Fibroblast of lung (primary cell): ENCODE measurements at places on chromosomes 6 and 20.
A peak's percentile ranks its signal among the peaks of the same experiment; 100 is the strongest.

- no peaks in the 10 kb centered on the region for H3K36me3 ChIP-seq
- H3K4me1 ChIP-seq = peaks cover 2% of the 10 kb centered on the region
- H3K27ac ChIP-seq = no peak overlapping the region
- peak; percentile 95 for DNase-seq
- no peaks in the 10 kb centered on the region for H3K27me3 ChIP-seq
- H3K4me3 ChIP-seq = no peak overlapping the region
Measured at GRCh38 chr6:135586844-135587243, 89.3 kb upstream of the AHI1 start.

GRCh38 chr6:154605882-154606370, 95.4 kb upstream of the CNKSR3 start:
- no peaks in the 10 kb centered on the region for H3K36me3 ChIP-seq
- H3K4me3 ChIP-seq = no peak overlapping the region
- no peaks in the 10 kb centered on the region for H3K4me1 ChIP-seq
- no peak overlapping the region for H3K27ac ChIP-seq
- no peaks in the 10 kb centered on the region for H3K27me3 ChIP-seq

DNA sequence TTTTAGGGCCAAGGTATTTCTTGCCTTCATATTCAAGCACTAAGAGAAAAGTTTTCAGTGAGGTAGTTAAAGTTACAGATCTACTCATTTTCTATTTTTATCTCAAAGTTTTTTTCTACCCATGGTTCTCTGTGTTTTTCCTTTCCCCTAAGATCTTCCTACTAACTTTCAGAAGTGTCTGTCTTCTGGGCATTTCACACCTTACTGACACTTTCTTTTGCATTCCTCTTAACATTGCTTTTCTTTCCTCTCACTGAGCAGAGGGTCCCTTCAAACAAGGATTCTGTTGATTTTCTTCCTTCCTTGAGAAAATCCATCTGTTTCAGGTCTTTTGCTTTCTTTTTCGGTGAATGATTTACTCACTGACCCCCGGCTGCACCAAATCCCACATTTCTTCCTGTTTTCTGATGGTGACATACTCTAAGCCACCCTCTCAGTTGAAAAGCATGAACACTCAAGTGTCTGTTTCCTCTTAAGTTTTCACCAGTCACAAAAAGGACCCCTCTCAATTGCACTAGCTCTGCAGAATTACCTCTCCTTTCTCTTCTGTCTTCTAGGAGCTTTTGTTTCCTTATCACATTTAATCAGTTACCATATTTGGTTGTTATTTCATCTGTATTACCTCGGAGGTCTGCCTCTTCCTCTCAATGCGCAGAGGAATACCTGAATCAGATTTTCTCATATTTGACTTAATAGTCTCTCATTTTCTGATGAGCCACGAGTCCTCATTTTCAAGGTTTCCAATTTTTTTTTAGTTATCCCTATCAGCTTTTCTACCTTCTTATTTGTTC, 73.5 kb upstream of the RNF217 start:
- H3K27ac ChIP-seq = no peak overlapping the region
- no peaks in the 10 kb centered on the region for H3K4me1 ChIP-seq
- no peak for DNase-seq
- no peaks in the 10 kb centered on the region for H3K27me3 ChIP-seq

GRCh38 chr6:61886608-61887259, 399.3 kb downstream of the KHDRBS2 start:
- H3K36me3 ChIP-seq = no peaks in the 10 kb centered on the region
- no peaks in the 10 kb centered on the region for H3K27me3 ChIP-seq
- no peak for DNase-seq
- H3K4me3 ChIP-seq = no peak overlapping the region

DNA sequence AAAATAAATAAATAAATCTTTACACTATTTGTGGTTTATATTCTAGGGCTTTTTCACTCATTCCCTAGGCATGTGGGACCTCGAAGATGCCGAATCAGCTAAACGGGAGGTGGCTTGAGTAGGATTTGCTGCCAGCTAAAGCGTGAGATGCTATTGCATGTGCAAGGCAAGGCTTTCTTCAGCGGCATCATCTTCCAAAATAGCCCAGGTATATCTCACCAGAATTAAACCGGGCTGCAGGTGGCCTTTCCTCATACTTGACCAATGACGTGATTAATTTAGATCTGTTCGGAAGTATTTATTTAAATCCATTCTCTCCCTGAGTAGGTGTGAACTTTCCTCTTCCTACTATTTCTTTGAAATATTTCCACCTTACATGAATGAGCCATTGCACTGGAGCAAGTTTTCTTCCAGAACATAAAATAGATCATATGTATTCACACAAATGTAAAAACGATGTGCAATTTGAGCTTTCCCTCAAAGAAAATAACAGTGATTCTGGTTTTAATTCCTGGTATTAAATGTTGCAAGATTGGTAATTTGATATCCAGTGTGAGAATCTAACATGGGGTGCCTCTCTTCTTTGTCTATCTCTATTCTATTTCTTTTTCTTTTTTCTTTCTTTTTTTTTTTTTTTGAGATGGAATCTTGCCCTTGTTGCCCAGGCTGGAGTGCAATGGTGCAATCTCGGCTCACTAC, 24.3 kb upstream of the ZNF217 start:
- H3K36me3 ChIP-seq = no peaks in the 10 kb centered on the region
- H3K4me3 ChIP-seq = no peak overlapping the region
- DNase-seq = no peak
- no peaks in the 10 kb centered on the region for H3K27me3 ChIP-seq
- no peak overlapping the region for H3K27ac ChIP-seq
- peaks cover 18% of the 10 kb centered on the region for H3K4me1 ChIP-seq

GRCh38 chr20:63568986-63569949, 4.8 kb downstream of the HELZ2 start:
- DNase-seq = no peak
- no peak overlapping the region for H3K27ac ChIP-seq
- peaks cover 2% of the 10 kb centered on the region for H3K4me1 ChIP-seq
- H3K4me3 ChIP-seq = no peak overlapping the region
- H3K36me3 ChIP-seq = peaks cover 13% of the 10 kb centered on the region

GRCh38 chr20:62267543-62267942, 29.2 kb downstream of the OSBPL2 start:
- H3K4me3 ChIP-seq = no peak overlapping the region
- no peaks in the 10 kb centered on the region for H3K27me3 ChIP-seq

GRCh38 chr20:23120936-23121750, 35.0 kb upstream of the CD93 start:
- H3K4me1 ChIP-seq = peaks cover 9% of the 10 kb centered on the region
- H3K27me3 ChIP-seq = no peaks in the 10 kb centered on the region
- H3K36me3 ChIP-seq = no peaks in the 10 kb centered on the region
- H3K4me3 ChIP-seq = no peak overlapping the region
- no peak overlapping the region for H3K27ac ChIP-seq

DNA sequence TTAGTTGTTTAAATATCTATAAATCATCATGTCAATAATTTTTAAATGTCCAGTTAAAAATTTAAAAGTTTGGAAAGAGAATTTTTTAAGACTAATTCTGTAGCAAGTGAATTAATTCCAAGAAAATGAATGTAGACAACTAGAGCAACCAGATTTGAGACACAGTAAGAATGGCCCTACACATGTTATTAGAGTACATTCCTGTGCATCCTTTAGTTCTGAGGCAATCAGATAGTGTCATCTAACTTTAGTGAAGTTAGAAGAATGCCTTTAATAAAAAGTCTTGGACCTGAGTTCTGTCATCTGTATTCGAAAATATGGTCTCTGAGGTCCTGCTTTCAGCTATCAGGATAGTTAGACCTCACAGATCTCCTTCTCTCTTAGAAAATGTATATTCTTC, 63.7 kb downstream of the HIVEP2 start:
- no peak for DNase-seq
- no peak overlapping the region for H3K27ac ChIP-seq
- H3K36me3 ChIP-seq = no peaks in the 10 kb centered on the region
- H3K4me3 ChIP-seq = no peak overlapping the region

DNA sequence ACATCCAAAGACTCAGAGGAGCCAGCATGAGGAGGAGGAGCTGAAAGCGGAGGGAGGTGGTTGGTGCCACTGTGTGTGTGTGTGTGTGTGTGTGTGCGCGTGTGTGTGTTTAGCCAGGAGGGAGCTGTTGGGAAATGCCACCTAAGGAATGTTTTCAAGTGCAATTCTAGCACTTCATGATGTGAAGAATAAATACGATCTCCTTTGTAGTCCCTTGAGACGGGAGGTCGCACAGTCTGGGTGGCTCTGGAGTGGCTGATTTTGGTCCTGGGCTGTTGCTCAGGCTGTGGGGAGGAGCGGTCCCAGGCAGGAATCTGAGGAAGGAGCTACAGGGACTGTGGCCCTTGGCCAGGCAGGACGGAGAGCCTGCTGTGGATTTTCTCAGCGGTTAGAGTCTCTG, 93.7 kb downstream of the PPP1R14C start:
- no peaks in the 10 kb centered on the region for H3K27me3 ChIP-seq
- H3K4me3 ChIP-seq = no peak overlapping the region
- no peak for DNase-seq
- no peak overlapping the region for H3K27ac ChIP-seq
- no peaks in the 10 kb centered on the region for H3K36me3 ChIP-seq

DNA sequence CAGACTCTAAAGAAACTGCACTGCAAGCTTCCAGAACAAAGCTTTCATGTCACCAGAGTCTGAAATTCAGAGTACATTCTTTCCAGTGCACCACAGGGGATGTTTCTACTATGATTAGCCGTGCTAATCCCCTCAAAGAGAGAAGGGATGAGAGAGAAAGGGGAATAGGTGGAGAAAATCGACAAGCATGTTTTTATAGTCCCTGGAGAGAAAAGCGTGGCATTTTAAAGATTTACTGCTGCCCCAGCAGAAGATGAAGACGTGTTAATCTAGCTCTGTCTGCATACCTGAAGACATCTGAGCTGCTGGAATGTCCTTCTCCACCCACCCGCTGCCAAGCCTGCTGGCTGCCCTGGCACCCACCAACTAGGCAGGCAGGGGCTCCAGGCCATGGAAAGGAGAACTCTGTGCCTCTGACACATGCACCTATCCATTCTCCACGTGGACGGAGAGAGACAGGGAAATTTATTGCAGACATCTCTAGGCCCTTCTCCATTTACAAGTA, 4.1 kb downstream of the MYLK4 start:
- no peak for DNase-seq
- no peaks in the 10 kb centered on the region for H3K4me1 ChIP-seq
- no peak overlapping the region for H3K27ac ChIP-seq
- no peaks in the 10 kb centered on the region for H3K36me3 ChIP-seq
- no peaks in the 10 kb centered on the region for H3K27me3 ChIP-seq
- no peak overlapping the region for H3K4me3 ChIP-seq

DNA sequence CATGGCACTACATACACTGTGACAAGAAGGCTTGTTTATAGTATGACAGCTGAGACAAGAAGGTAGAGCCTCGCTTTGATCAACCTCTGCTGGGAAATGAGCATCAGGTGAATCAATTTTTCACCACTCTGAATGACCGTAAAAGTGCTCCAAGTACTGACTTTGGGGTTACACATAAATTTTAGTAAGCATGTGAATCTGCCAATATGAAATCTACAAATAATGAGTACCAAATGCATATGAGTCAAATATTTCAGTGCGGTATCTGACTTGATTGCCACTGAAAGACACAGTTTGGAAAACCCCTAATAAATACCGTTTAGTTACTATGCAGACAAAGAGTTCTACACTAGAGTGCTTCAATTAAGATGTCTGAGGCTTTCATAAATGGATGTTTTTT, 77.8 kb downstream of the ATG5 start:
- H3K4me1 ChIP-seq = no peaks in the 10 kb centered on the region
- no peaks in the 10 kb centered on the region for H3K27me3 ChIP-seq
- no peak overlapping the region for H3K27ac ChIP-seq
- no peak for DNase-seq
- no peak overlapping the region for H3K4me3 ChIP-seq

DNA sequence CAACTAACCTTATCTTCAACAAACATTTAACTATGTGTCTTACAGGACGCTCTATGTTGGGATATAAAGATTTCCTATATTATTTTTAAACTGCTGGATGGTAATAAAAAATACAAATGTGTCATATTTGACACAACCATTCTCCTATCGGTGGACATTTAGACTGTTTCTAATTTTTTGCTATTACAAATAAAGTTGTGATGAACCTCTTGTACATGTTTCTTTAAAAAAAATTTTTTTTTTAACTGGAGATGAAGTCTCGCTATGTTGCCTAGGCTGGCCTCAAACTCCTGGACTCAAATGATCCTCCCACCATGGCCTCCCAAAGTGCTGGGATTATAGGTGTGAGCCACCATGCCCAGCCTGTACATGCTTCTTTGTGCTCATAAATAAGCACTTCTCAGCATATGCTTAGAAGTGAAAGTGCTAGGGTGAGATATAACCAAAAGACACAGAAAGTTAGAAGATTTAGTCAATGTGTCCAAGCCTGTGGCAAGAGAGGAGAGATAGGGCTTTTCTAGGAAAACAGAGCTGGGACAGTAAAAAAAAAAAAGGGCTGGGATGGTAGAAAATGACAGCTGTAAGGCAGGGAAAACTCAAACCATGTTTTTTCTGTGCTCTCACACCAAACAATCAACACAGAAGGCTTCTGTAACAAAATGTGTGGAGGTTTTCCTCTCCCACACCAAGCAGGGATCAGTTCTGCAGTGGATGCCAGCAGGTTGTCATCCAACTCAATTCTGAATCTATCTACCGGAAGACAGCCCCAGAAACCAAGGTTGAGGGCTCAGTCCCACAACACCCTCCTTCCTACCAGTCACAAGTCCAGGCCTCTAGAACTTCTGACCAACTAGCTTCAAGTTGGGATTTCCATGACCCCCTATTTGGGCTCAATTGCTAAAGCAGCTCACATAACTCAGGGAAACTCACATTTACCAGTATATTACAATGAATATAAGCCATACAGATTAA, 70.0 kb upstream of the SMIM29 start:
- H3K4me3 ChIP-seq = no peak overlapping the region
- H3K27ac ChIP-seq = no peak overlapping the region
- no peaks in the 10 kb centered on the region for H3K27me3 ChIP-seq
- no peaks in the 10 kb centered on the region for H3K36me3 ChIP-seq
- H3K4me1 ChIP-seq = no peaks in the 10 kb centered on the region

DNA sequence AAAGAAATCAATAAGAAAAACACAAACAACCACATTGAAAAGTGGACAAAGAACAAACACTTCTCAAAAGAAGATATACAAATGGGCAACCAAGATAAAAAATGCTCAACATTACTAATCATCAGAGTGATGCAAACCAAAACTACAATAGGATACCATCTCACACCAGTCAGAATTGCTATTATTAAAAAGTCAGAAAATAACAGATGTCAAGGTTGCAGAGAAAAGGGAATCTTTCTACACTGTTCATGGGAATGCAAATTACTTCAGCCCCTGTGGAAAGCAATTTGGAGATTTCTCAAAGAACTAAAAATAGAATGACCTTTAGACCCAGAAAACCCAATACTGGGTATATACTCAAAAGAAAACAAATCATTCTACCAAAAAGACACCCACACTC, 29.8 kb downstream of the KIF6 start:
- H3K4me1 ChIP-seq = no peaks in the 10 kb centered on the region
- no peaks in the 10 kb centered on the region for H3K27me3 ChIP-seq
- no peak for DNase-seq
- H3K27ac ChIP-seq = no peak overlapping the region

GRCh38 chr6:128725271-128726233, 157.4 kb upstream of the LAMA2 start:
- H3K4me3 ChIP-seq = no peak overlapping the region
- no peaks in the 10 kb centered on the region for H3K27me3 ChIP-seq
- H3K36me3 ChIP-seq = no peaks in the 10 kb centered on the region
- H3K27ac ChIP-seq = no peak overlapping the region
